ENCODE measurements at places on chromosomes 16 and 17. TPM values are rescaled to one million over a fixed set of nuclear protein-coding genes. Genes with fewer than 3 reads are reported as not detected.
A peak's percentile ranks its signal among the peaks of the same experiment; 100 is the strongest.

GRCh38 chr17:78357177-78357586 is 2.7 kb downstream of the SOCS3 start:
- DNase-seq, result peak; percentile 71

- peak; percentile 18 for DNase-seq
Measured at GRCh38 chr16:88344411-88345030, 38.2 kb upstream of the ZNF469 start.

Gene KCTD19
- total RNA-seq, result not detected

DNA sequence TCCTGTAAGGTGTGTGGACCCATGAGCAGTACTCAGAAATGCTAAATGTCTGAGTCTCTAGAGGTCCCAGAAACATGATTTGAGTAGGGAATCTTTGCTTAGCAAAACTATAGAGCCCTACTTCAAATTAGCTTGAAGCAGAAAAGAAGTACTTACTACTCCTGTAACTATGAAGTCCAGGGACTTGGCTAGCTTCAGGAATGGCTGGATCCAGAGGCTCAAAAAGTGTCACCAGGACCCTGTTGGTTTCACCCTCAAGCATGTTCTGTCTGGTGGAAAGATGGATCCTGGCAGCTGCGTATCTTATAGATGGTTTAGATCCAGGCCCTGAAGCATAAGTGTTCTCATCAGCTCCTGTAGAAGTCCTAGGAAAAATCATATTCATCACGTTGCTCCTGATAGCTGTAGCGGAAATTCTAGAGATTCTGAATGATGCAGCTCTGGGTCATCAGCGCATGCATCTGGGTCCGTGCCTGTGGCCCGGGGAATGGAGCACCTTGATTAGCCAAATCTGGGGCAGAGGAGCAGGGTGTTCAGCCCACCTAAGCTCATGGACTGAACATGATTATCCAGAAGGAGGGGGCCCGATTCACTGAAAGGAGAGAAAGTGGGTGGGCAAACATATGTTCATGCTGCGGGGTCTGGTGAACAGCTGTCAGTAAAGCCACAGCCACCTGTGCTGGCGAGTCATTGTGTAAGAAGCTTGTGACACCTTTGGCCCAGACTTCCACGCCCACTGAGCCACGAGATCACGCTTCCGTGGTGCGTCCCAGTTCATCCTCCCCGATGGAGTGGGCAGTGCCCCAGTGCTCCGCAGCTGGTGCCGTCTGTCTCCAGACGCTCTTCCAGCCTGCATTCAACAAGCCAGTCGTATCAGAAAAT is 260.6 kb downstream of the CPPED1 start:
- no peak for DNase-seq

Gene PITPNC1
- total RNA-seq, result 11.0 TPM

DNA sequence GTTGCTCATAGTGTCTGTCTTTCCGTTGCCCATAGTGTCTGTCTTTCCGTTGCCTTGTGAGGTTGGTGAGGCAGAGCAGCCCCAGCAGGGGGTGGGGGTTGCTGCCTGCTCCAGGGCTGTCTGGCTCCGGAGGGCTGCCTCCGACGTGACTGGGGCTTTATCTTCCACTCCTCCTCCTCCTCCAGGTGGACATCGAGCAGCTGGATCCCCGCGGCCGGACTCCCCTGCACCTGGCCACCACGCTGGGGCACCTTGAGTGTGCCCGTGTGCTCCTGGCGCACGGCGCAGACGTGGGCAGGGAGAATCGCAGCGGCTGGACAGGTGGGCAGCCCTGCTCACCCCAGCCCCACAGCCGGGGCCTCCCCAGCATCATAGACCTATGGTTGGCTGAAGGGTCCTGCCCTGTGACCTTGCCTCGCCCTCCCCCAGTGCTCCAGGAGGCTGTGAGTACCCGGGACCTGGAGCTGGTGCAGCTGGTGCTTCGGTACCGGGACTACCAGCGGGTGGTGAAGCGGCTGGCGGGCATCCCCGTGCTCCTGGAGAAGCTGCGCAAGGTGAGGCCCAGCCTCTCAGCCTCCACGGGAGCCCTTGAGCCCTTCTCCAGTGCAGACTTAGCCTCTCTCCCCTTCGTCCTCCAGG is 14.7 kb downstream of the ANKRD13B start:
- no peak for DNase-seq

Data from left ventricle myocardium superior (tissue), 1 donor.